Putamen (tissue), 1 donor: ENCODE measurements at places on chromosomes 2 and 18.
A peak's percentile ranks its signal among the peaks of the same experiment; 100 is the strongest.

DNA sequence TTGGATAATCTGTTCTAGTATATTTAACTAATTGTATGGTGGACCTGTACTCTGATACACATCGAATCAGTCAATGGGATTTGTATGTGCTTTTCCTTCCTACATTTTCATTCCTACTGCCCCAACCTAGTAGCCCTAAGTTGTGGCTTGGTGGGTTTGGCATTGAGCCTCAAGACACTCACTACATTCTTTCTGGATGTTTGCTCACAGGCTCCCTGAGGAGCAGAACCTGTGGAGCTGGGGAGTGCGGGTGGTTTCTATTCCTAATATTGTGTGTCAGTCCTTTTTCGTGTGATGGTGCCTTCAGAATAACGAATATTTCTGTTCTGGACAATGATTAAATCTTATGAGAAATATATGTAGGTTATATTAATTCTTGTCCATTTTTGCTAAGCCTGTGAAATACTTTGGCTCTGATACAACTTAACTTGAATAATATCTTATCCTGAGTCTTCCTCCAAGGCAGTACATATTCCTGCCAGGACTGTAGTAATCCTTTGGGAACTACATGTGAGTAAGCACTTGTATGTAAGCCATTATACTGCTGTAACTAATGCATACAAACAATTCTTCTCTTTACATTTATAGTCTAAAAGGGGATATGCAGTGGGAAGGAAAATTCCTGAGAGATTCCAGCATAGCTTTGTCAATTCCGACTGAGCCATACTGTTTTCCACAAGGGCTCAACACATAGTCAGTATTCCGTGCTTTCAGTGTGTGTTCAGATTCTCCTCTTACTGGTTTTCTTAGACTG, 150.6 kb downstream of the AGPS start:
- no peak for DNase-seq

DNA sequence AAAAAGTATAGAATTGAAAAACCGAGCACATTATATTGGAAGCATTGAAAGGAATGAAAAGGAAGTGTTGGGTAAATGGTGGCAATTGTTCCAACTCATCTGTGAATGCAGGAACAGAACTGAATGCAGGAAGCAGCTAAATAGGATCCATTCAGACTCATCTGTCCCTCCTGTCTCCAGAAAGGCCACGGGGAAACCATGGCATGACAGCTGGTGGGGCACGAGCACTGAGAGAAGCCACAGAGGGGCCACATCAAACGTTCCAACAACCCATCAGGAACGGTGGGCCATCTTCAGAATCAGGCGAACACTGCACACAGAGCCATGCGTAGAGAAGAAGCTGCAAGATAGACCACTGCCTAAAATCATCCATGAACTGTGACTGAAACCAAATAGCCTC, 138.5 kb upstream of the SLC35G4 start:
- DNase-seq, result no peak

DNA sequence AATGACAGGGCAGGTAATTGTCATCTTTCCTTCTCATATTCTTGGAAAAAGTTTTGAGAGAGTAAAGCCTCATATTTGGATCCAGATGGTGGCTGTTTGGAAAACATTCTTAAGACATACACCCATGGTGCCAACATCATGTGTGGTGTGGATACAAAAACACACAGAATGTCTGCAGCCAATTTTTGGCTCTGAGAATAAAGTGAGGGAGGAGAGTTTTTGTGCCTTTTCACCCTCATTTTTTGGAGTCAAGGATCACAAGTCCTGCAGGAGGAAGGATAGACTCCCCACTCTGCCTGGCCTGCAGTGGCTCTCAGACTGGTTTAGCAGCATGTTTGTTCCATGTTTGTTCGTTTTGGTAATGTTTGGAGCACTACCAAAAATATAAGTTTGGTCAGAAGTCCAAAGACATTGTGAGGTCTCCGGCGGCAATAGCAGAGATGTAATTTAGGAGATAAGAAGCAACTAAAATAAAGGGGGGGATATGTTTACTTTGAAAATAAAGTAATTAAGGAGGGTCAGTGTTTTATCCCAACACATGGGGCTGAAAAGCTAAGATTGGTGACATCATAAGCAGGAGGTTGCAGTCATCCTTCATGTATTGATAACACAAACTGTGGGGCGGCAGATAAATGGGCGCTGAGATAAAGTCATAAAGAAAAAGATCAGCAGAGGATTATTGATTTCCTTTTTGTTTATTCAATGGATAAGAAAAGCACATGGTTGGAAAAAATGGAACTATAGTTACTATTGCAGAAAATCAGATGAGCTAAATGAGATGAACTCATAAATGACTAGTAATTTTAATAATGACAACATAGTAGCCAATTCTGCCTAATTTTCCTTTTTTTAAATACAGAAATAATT, 655 bp downstream of the NOSTRIN start:
- DNase-seq, result no peak

- DNase-seq, result no peak
Observed at GRCh38 chr2:25506226-25506625, 164.5 kb upstream of the DNMT3A start.

- no peak for DNase-seq
Observed at GRCh38 chr2:96962567-96963203, 23.7 kb downstream of the FAM178B start.

GRCh38 chr2:98804736-98805135, 73.8 kb upstream of the MGAT4A start:
- no peak for DNase-seq

DNA sequence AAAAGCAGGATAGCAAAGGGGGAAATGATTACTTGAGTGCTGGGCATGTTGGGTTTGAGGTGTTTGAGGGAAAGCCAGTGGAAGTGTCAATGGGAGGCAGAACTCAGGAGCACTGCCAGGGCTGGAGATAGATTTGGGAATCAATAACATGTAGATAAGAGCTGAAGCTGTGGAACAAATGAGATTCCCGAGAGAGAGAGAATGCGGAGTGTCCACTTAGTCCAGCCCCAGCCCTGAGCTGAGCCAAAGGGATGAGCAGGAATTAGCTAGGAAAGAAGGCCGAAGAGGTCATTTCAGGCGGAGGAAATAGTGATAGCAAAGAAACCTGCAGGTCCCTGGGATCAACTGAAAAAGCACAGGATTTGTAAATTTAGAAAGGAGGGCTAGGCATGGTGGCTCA, 21.2 kb upstream of the YES1 start:
- DNase-seq, result no peak

- no peak for DNase-seq
Observed at GRCh38 chr18:9095297-9096006, 7.0 kb upstream of the NDUFV2 start.

- DNase-seq, result no peak
Observed at GRCh38 chr2:149926149-149926548, 338.6 kb upstream of the MMADHC start.

GRCh38 chr18:13915995-13916431, 677 bp upstream of the MC2R start:
- DNase-seq, result no peak

GRCh38 chr2:144849612-144850011, 329.7 kb upstream of the ZEB2 start:
- no peak for DNase-seq

DNA sequence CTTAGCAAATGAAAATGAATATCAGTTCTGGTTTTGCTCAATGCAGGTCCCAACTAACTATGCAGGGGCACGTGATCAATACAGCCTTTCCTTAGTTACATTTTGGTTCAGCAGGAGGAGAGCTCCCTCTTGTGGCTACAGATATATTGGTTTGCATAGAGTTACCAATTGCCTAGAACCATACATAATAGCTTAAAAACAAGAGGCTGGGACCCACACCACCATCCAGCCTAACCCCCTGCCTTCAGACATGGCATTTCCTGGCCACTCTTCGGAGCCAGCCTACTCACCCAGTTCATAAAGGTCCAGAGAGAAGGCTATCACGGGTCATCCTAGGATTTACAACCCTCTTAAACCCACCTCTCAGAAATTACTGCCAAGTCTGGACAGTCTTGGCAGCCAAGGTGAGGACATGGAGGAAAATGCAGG, 10.5 kb downstream of the CCDC93 start:
- peak; percentile 80 for DNase-seq
